ENCODE measurements at places on chromosomes 3 and 15.

- no peak for DNase-seq
Observed at GRCh38 chr3:7484636-7485035, 623.7 kb downstream of the GRM7 start.

DNA sequence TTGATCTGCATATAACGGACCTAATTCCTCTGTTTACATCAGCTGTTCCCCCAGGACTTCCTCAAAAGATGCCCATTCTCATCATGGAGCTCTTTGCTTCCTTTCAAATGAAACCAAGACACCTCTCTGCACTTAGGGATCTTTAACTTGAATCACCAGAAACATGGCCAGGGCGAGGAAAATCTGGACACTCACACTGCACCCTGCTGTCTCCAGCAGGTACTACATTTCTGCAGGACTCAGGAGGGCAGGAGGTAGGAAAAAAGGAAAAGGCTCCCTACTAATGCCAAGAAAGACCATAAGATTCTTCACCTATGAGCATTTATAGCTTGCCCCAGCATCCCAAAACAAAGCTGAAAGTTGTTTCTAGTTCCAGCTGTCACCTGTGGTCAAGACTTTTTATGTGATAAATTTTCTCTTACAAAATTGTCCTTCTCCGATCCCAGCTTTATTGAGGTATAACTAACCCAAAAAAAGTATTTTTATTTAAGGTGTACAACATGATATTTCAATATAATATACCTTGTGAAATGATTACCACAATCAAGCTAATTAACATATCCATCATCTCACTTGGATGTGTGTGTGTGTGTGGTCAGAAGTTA, 87.3 kb upstream of the C15orf61 start:
- no peak for DNase-seq

- DNase-seq: no peak
Observed at GRCh38 chr3:135081856-135082434, 286.9 kb downstream of the EPHB1 start.

DNA sequence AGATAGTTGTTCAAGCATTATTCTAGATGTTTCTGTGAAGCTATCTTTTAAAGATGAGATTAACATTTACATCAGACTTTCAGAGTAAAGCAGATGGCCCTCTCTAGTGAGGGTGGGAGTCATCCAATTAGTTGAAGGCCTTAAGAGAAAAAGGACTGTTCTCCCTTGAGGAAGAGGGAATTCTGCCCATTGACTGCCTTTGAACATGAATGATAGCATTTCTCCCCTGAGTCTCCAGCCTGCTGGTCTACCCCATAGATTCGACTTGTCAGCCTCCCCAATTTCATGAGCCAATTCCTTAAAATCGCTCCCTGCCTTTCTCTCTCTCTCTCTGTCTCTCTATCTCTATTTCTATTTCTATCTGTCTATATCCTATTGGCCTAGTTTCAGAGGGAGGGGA, 115.5 kb downstream of the EBLN2 start:
- DNase-seq: no peak

DNA sequence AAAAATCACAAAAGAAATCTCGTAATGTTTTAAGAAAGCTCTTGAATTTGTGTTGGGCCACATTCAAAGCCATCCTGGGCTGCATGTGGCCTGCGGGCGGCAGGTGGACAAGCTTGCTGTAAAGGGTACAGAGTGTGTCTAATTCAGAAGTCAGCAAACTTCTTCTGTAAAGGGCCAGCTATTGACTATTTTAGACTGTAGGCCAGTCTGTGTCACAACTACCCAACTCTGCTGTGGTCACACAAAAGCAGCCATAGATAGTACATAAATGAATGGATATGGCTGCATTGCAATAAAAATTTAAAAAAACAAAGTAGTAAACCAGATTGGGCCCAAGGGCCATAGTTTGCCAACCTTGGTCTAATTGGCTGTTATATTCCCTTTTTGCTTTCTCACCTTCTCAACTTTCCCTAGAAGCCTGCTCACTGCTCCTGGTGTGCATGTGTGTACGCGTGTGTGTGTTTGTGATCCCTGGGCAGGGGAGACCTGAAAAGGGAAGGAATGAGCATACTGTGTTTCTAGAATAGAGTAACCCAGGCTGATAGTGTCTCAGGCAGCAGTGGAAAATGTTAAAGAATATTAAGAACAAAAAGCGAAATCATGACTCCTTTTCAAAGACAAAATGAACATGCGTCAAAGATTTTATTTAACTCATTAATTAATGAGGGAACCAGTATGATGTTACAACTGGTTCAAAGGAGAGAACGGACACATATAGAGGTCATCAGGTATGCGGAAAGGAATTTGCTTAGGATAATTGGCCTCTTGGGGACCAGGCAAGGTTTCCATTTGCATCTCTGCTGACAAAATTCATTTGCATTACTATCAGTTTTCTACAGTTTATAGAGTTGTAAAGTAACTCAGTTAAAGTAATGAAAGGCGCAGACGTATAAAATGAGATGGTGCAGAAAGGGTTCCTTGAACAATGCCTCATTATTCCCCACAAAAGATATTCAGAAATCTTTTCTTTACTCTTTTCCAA, 248.0 kb downstream of the THSD4 start:
- DNase-seq: no peak

DNA sequence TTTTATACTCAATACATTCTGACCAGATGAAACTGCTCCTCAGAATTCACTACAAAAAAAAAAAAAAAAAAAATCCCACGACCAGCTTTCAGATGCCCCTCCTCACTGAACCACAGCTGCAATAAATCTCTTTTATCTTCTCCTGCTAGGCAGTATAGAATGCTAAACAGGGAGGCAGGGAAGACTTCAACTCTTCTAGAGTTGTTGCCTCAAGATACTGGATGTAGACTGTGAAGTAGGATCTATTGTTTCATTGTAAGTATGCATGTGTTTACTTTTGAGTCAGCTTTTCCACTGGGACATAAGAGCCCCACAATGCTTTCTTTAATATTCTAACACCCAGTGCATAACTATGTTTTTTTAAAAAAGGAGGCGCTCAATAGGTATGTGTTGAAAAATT, 401.4 kb downstream of the TBL1XR1 start:
- no peak for DNase-seq

DNA sequence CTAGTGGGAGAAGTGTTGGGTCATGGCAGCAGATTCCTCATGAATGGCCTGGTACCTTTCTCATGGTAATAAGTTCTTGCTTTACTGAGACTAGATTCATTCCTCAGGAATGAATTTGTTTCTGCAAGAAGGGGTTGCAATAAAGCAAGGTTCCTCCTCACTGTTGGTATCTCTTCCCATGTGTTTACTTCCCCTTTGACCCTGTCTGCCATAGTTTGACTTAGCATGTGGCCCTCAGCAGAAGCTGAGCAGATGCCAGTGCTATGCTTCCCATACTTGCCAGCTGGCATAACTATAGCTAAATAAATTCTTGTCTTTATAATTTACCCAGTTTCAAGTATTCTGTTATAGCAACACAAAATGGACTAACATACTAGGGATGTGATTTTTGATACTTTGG, 163.6 kb upstream of the COL8A1 start:
- no peak for DNase-seq

DNA sequence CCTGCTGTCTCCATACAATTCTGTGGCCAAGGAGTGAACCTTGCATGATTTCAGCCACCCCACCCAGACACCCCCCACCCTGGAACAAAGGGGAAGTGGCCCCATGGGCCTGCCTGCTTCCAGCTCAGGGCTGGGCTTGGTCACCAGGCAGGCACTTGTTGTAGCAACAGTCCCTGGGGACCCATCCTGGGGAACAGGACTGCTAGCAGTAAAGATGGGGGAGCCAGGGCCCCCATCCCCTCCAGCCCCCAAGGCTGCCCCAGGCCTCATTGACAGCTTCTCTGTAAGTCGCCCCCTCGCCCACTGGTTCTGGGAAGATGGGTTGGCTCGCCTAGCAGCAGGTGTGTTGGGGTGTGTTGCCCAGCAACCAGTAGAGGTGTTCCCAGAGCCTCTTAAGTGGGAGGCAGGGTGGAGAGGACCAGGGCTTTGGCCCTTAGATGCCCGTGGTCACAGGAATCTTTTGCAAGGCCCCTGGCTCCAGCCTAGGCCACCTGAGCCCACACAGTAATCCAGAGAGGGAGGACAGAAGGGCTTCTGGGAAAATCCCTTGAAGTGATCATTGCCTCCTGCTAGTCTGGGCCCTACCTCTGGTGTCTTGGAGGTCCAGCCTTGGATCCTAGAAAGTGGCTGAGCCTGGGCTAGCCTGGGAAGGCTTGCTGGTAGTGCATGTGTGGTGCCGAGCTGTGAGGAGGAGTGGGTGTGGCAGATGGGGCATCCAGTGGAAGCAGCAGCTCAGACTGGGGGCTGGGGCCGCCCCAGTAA, 48.9 kb downstream of the CYP11A1 start:
- no peak for DNase-seq

GRCh38 chr3:123813876-123814275, 70.3 kb downstream of the MYLK start:
- DNase-seq: no peak

DNA sequence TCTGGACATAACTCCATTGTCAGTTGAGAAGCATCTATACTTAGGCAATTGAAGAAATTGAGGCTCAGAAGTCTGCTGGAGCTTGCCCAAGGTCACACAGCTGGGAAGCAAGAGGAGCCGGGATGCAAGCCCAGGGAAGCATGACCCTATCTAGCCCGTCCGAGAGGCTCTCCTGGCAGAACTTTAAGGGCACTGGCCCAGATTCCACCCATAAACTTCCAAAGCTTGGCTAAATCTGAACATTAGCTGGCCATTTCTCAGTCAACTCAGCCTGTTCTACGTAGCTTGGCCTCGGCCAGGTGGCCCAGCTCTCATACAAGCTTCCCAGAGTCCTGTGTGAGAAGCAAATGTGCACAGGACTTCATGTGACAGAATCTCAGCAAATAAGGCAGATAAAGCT, 75.8 kb downstream of the LRIG1 start:
- DNase-seq: no peak

GRCh38 chr3:112858410-112859069, 11.9 kb upstream of the CD200R1L start:
- DNase-seq: no peak

- DNase-seq: no peak
Observed at GRCh38 chr15:38307861-38308641, 55.4 kb downstream of the SPRED1 start.

GRCh38 chr3:14516738-14517345, 23.3 kb downstream of the GRIP2 start:
- no peak for DNase-seq
